COR-L47 (cell line): ENCODE measurements at places on chromosomes 1 and 21.

GRCh38 chr1:223634423-223634822, 31.1 kb downstream of the CAPN8 start:
- DNase-seq, result no peak

GRCh38 chr1:200895801-200896530, 1.3 kb downstream of the INAVA start:
- DNase-seq, result no peak

DNA sequence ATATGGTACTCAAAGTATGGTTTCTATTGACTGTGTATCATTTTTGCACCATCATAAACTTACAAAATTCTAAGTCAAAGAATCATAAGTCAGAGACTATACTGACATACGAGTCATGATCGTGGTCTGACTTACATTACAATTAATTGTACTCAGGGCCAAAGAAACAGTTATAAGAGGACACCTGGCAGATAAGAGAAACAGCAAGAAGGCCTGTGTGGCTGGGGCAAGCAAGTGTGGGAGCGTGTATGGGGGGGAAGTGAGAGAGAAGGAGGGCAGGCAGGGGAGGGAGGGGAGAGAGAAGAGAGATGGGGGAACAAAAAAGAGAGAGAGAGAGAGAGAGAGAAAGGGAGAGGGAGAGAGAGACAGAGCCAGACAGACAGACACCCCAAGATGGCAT, 70.9 kb downstream of the RERE start:
- DNase-seq, result no peak

GRCh38 chr1:150968491-150968890, 6.1 kb downstream of the CERS2 start:
- no peak for DNase-seq

GRCh38 chr1:162970021-162970420, 99.1 kb upstream of the RGS4 start:
- DNase-seq, result no peak

- DNase-seq, result no peak
Measured at GRCh38 chr1:21951226-21951870, 14.2 kb upstream of the HSPG2 start.

DNA sequence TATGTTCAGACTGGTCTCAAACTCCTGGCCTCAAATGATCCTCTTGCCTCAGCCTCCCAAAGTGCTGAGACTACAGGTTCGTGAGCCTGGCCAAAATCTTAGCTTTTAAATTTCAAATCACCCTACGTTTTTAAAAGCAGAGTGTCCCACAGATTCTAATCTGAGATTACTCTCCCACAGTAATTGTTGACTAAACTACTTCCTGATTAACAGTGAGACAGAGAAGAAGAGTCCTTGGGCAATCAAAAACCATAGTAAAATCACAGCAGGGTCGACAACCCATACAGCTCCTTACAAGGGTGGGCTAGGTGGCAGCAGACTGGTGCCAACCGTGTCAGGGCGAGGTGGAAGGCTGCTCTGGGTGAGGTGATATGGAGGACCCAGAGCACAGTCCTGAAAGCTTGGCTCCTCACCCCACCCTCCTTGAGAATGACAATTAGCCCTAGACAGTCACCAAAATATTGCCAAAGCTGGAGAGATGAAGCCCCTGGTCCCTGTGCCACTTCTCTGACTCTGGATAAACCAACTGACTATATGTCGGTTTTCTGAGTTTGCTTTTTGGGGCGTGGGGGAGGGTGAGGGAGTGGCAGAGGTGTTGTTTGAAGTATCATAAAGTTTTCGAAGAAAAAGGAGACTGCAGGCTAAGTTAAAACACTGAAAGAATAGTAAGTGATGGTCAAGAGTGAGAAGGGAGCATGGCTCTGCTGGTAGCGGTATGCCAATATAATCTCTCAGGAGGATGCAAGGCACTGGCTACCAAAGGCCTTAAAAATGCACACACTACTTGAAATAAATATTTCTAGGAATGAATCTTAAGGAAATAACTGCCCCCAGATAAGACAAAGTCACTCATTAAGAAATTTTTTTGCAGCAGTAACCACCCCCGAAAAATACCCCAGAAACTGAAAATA, 86.8 kb downstream of the SLC45A1 start:
- DNase-seq, result no peak

DNA sequence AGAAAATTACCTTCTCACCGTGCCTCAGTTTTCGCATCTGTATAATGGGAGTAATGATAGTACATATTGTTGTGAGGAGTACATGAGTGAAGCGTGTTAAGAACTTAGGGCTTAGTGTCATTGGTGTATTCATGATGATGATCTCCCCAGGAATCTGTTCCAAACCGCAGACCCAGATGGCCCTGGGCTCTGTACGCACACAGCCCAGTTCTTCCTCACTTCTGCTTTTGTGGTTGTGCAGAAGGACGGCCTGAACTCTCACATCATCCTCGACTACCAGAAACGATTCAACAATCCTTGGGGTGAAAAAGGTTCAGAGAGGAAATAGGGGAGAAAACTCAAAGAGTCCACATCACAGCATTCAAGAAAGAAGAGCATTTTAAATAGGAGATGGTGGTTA, 323.0 kb downstream of the CAMTA1 start:
- DNase-seq, result no peak

GRCh38 chr1:243379208-243379607, 123.4 kb downstream of the SDCCAG8 start:
- no peak for DNase-seq

- no peak for DNase-seq
Measured at GRCh38 chr1:110375490-110375889, 15.3 kb downstream of the SLC16A4 start.

- DNase-seq, result no peak
Measured at GRCh38 chr1:16612332-16613172, 812 bp downstream of the NBPF1 start.

DNA sequence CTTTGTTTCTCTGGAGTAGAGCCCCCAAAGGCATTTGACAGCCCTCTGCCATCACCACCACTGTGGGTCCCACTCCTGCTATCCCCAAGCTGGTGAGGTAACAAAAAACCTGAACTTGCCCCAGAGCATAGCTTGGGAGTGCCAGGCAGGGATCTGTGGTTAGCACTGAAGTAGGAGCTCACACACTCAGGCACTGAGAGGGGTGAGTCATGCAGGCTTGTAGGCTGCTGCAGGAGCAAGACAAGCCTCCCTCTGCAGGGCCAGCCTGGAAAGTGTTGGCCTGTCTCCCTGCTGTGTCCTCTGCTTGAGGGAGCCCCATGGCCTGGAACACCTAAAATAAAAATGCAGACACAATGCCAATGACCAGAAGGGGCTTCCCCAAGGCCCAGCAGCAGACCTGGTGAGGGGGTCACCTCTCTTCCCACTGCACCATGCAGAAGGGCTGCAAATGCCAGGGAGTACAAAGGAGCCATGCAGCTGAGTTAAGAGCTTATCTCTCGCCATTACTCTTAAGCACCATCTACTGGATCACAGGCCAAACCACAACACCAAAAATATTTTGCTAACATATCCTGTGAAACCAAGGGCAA, 108.9 kb upstream of the POGK start:
- no peak for DNase-seq

DNA sequence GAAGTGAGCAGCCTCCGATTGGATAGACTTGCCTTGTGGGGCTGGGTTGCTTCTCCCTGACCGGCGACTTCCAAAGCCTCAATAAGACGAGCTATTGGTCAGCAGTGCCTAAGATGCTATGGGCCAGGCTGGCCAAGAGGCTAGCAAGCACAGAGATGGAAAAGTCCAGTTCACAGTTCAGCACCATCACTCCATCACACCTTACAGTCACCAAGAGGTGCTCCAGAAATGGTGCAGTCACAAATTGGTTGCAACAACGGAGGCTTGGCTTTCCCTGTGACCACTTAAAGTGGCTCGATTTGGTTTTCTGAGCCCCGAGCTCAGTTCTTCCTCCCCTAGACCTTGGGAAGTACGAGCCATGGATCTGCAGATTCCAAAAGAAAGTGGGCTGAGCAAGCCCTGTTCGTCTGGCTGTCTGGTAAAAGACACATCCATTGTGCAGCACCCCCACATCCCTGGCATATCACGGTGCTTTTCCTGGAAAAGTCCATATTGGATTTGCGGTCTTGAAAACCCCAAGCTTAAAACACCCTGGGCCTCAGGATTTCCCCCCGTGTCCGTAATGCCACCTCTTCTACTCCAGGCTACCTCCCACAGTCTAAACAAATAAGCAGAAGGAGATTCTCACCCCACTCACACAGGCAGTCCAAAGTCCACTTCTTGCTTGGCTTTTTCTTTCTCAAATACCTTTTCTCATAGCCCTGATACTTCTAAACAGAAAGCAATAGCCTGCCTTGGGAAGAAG, 1.3 kb downstream of the SLAMF1 start:
- DNase-seq, result no peak

- DNase-seq, result no peak
Measured at GRCh38 chr1:153698923-153699714, 20.6 kb downstream of the NPR1 start.

- DNase-seq, result no peak
Measured at GRCh38 chr21:27300770-27301169, 333.9 kb upstream of the ADAMTS5 start.

DNA sequence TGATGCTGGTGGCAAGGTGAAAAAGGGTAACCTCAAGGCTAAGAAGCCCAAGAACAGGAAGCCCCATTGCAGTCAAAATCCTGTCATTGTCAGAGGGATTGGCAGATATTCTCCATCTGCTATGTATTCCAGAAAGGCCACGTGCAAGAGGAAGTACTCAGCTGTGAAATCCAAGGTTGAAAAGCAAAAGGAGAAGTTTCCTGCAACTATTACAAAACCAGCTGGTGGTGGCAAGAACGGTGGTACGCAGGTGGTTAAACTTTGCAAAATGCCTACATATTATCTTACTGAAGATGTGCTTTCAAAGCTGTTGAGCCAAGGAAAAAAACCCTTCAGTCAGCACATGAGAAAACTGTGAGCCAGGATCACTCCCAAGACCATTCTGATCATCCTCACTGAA, 13.7 kb upstream of the VPS45 start:
- no peak for DNase-seq

- peak; percentile 41 for DNase-seq
Measured at GRCh38 chr1:52403566-52404115, 582 bp downstream of the ORC1 start.

- DNase-seq, result no peak
Measured at GRCh38 chr1:57066980-57067610, 101.3 kb upstream of the C8B start.

- no peak for DNase-seq
Measured at GRCh38 chr1:214380986-214381695, 100.2 kb downstream of the SMYD2 start.

DNA sequence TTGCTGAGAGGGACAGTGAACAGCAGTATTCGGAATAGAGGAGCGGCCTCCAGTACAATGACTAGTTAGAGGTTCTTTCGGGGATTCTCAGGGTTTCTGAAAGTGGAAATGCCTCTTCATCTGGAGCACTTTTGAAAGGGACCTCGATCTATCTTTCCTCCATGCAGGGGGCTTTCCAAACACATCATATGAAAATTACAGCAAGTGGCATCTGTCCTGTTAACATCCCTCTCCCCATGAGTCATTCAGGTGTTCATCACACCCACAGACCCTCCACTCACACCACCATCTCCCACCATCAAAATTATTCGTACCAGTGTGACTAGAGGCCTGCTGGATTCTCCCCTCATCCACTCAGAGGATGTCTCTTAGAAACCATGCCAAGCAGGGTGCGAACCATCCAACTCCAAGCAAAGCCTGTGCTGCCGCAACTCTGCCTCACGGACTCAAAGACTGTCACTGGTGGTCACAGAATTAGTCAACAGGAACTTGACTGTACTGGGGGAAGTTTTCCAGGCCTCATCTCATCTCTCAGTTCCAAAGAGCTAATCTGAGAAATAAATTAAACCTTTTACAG, 211.1 kb downstream of the MRPL39 start:
- no peak for DNase-seq

DNA sequence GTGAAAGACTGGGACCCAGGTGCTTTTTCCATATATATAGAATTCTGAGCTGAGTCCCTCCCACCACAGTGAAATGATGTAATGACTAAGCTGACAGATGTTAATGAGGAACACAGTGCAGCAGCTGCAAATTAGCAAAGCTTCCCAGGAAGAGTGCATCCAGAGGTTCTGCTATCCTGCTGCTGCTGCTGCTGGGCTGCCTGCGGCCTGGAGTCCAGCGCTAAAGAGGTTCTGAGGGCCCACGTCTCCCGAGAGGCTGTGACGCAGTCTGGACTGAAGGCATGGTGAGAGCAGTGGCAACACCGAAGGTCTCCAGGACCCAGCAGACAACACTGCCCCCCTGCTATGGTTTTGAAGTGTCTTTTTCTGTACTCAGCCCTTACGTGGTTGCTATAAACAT, 63.9 kb downstream of the URB2 start:
- no peak for DNase-seq

DNA sequence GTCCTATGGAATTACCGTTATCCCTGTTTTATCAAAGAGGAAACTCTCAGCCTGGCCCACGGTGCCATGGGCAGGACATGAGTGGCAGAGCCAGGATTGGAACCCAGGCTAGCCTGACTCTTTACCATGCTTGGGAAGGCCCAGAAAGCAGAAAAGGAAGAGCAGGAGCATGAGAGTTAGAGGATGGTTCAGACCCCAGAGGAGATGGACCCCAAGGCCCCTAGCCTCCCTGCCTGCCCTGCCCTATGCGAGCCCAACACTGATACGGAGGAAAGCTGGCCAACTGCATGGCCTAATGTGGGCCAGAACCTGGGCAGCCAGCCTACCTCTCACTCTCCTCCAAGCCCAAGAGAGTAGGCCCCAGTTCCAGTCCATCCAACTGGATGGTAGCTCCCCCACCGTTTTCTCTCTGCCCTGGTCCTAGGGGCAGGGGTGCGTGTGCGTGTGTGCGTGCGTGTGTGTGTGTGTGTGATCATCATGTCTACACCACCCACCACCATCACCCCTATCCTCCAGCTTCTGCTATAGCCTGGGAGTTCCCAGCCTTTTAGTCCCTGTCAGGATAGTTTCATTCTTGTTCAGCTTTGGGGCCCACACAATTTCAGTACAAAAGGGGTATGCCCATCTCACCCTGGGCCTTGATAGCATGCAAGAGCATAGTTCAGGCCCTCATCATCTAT, 15.4 kb upstream of the MEX3A start:
- DNase-seq, result no peak

DNA sequence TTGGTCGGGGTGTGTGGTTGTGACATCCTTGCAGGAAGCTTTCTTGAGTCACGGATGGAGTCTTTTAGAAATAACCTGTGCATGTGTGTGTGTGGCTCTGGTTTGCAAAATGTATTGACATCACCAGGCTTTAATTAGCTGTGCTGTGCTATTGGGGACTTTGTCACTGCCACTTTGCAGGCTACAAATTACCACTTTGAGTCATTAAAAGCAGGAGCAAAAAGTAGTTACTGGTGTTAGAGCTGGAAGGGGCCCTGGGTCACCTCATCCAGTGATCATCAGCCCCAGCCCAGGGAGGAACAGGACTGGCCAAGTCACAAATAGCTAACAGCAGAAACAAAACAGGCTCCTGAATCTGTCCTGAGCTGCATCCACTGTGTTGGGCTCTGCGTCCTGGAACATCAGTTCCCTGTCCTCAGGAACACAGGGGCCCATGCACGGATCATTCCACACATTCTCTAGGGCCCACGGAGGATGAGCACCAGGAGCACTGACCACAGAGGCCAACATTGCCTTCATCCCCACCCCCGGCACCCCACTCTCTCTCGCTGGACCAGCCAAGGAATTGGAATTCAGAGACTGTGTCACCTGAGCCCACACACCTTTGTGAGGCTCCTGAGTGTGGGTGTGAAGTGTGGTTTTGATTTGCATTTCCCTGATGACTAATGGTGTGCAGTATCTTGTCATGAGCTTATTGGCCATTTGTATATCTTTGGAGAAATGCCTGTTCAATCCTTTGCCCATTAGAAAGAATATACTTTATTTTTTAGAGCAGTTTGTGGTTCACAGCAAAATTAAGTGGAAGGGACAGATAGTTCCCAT, 280.1 kb upstream of the C1orf174 start:
- no peak for DNase-seq
